ENCODE measurements at places on chromosomes 3 and 15.

GRCh38 chr15:63892794-63893441 lies 59.2 kb upstream of the HERC1 start:
- no peak for DNase-seq

- no peak for DNase-seq
These were observed 120.9 kb downstream of the CACNA2D3 start for GRCh38 chr3:54243056-54243931.

DNA sequence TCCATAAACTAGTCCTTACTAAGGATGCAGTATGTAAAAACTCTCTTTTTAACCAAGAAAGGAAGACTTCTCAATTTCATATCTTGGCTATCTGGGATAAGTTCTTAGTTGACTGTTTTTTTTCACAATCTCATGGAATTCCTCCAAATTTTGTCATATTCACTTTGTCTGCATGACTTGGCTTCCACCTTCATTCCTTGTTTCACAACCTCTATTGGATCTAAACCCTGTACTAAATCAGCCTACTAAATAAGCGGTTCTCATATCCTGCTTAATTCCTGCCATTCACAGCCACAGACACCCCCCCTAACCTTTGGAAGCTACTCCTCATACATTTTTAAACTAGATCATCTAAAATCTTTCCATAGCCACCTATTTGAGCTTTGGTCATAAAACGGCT lies 370.6 kb upstream of the NAALADL2 start:
- DNase-seq = no peak

DNA sequence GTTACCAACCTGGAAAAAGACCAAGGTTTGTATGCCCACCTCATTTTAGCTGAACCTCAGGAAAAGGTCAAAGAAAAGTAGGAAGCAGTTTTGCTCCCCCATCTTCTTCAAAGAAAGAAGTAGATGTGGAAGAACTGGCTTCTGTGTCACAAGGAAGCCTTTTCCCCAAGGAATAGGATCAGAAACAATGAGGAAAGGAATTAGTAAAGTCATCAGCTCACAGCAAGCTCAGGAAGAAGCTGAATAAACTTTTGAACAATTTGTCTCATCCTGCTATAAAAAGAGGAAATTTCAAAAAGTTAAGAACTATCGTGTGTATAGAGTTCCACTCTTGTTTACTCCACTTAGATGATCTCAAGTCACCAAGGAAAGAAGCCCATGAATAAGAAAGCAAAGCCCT lies 174.2 kb downstream of the PDE8A start:
- no peak for DNase-seq

GRCh38 chr3:53051929-53052328 lies 6.1 kb upstream of the SFMBT1 start:
- DNase-seq = no peak

- no peak for DNase-seq
These were observed 27.3 kb downstream of the TGFBR2 start for GRCh38 chr3:30633718-30634117.

- no peak for DNase-seq
These were observed 5.8 kb upstream of the DIS3L start for GRCh38 chr15:66287461-66288057.

GRCh38 chr3:179037351-179037750 lies 34.3 kb downstream of the ZMAT3 start:
- no peak for DNase-seq

DNA sequence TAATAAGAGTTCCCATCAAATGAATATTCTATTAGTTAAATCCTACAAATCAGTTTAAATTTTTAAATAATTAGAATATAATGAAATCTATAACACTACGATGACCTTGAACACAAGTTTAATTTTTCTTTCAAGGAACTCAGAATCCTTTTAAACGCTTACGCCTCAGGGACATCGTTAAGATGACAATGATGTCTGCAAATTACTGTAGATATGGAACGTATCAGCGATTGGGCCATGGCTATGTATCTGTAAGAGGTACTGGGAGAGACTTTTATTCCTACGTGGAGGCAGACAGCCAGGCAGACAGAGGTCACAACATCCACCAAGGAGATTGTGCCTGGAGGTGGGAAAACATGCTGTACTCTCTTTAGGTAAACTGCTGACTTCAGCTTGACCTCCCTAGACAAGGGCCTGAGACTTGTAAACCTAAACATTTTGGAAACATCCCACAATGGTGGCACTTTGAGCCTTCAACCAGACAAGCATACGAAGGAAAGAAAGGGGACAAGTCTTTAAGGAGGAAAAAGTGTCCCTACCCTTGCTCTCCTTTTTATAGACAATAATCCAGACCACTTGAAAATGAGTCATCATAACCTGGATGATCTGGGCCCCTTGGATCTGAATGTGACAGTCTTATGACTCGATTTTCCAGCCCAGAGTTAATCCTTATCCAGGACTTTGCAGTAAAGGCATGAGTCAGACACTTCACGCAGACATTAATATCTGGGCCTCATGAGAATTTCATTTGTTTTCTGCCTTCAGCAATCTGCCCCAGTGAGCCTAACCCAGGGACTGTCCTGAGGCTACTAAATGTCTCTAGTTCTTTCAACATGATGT lies 6.8 kb upstream of the LDHAL6B start:
- no peak for DNase-seq

- DNase-seq = no peak
These were observed 3.4 kb downstream of the IL20RB start for GRCh38 chr3:136960838-136961836.

- DNase-seq = no peak
These were observed 3.6 kb downstream of the PIAS1 start for GRCh38 chr15:68057758-68058157.

DNA sequence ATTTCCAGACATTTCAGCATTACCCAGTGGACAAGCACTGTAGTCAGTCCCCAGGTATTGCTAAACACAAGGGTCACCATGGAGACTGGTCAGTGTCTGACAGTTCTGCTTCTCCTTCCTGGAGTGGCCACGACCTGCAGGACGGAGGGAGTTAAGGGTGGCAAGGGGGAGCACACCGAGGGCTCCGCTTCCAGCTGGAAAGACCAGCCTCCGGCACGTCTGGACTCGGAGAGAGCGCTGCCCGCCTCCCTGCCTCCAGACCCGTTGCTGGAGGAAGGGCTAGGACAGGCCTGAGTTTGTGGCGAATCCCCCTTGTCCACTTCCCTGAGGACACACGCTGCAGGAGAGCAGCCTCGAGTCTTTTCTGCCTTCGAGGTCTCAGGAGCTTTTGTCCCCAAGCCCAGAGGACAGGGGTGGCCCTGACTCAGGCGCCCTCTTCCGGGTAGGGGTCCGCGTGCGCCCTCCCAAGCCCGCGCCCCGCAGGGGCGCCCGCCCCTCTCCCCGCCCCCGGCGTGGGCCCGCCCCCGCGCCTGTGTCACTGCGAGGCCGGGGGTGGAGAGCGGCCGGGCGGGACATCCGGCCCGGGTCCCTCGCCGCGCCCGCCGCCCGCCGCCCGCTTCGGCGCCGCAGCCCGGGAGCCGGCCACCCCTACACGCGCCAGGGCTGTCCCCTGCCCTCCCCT lies at the start of gene CHST14:
TSS of gene CHST14 (plus strand) at position 562 of the 682 bp plus-strand sequence. CDS start 230 bp downstream, outside the sequence.
- DNase-seq = no peak

DNA sequence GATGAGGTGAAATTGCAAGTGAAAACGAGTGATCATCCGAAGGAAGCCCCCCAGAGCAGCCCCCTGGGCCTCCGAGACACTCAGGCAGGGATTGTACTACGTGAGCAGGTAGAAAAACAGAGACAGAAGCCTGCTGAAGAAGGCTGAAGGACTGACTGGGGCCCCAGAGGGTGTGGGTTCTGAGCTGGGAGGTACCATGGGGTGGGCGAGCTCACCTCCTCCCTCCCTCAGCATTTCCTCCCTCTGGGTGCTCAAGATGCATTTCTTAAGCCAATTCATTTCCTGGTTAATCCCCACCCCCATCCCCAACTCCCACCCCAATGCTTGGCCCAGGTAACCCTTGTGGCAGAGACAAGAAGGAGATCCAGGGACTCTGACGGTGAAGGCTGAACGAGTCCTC lies 108.7 kb downstream of the BDH1 start:
- no peak for DNase-seq

- DNase-seq = no peak
These were observed 8.6 kb downstream of the SPG11 start for GRCh38 chr15:44654858-44655257.

GRCh38 chr3:144754076-144754783 lies 782.6 kb downstream of the DIPK2A start:
- no peak for DNase-seq

DNA sequence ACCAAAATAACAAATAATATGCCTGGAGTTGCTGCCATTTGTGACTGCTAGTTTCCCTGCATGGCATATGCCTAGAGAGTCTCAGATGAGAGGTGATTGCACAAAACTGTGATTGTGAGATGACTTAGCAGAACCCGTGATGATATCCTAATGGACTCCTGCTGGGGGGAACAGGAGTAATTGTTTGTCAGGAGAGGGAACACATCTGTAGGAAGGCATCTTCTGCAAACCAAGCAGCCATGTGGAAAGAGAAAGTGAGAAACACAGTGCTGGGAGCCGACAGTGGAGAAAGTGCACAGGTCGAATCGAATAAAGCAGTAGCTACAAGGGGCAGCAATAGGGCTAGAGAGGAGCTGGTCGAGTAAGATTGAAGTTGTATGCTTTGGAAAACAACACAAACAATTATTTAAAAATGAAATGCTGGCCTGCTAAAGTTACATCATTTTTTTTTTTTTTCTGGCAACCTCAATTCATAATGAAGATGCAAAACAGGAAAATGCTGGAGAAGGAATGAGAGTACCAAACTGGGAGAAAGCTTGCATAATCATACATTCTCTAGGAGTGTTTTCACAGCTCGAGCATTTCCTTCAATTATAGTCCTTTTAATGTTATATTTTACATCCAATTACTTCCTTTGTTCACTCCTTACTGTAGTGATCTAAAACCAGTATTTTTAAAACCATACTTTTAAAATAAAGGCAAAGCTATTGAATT lies 494.2 kb upstream of the AGTR1 start:
- DNase-seq = no peak

- DNase-seq = no peak
These were observed 290.6 kb upstream of the UMPS start for GRCh38 chr3:124439603-124440002.

- DNase-seq = no peak
These were observed 25.9 kb upstream of the ADAMTS7 start for GRCh38 chr15:78837131-78837530.

- no peak for DNase-seq
These were observed 348.9 kb upstream of the CBLB start for GRCh38 chr3:106217745-106218144.

GRCh38 chr3:190369668-190370295 lies 18.2 kb upstream of the CLDN16 start:
- DNase-seq = no peak

- no peak for DNase-seq
These were observed 7.5 kb upstream of the CADPS start for GRCh38 chr3:62882676-62883200.

Data from esophagus squamous epithelium (tissue), 5 donors.